Stimulated activated CD4-positive, alpha-beta T cell treated with anti-CD3 and anti-CD28 coated beads, Interleukin-4, amount 100 ng/mL, for 1 hour (primary cell): ENCODE measurements at places on chromosomes 11 and 22.

- no peak for DNase-seq
Observed at GRCh38 chr11:2272946-2273280, 2.5 kb upstream of the ASCL2 start.

DNA sequence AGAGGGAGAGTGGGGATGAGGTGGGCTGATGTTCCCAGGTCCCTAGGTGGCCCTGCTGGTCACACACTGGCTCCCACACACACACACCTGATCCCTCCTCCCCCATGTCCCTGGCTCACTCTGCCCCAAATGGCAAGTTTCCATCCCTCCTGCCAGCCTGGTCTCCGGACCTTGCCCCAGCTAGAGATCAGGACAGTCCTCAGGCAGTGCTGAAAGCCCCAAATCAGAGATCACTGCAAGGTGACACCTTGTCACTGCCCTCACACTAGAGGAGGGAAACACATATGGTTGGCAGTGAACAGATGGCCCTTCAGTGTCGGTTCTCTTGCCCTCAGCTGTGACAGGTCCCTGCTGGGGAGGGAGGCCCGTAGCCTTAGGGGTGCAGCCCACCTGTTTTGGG, 7.6 kb downstream of the TMPRSS5 start:
- DNase-seq, result no peak

- DNase-seq, result no peak
Observed at GRCh38 chr11:11540157-11540556, 81.6 kb downstream of the GALNT18 start.

DNA sequence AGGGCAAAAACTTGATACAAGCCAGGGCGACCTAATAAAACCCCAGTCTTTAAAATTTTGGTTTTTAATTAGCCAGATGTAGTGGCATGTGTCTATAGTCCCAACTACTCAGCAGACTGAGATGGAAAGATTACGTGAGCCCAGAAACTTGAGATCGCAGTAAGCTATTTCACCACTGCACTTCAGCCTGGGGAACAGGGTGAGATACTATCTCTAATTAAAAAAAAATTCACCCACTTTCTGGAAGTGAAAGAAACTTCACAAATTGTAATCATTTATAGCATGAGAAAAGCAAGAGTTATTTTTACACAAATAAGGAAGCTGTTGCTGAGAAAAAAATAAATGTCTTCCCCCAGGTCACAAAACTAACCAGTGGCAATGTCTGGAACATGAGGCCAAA, 882 bp upstream of the GLYATL2 start:
- no peak for DNase-seq

DNA sequence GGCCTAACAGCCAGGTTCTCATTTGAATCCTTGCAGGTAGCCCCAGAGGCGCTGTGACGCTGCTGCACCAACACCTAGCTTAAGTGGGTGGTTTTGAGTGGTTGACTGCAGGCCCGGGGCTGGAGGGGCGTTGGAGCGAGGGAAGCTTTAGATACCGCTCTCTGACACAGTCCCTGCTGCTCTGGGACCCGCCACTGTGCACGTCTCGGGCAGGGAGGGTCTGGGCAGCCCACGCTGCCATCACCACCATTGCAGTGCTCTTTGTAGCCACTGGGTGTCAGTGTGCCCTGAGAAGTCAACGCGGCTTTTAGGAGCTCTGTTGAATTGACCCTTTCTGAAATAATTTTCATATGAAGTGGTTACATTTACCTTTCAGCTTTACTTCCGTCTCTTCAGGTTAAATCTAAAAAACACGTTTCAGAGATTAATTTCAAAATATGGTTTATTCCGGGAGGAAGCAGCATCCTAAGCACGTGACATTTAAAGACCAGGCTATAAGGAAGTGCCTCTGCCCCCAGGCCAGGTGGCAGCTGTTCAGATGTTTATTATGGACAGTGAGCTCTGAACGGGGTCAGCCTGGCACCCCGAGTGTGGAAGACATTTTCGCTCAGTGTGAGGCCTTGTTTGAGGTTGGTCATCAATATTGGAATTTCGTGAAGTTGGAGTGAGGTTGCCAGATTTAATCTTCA, 30.9 kb upstream of the PARVB start:
- peak; percentile 60 for DNase-seq

DNA sequence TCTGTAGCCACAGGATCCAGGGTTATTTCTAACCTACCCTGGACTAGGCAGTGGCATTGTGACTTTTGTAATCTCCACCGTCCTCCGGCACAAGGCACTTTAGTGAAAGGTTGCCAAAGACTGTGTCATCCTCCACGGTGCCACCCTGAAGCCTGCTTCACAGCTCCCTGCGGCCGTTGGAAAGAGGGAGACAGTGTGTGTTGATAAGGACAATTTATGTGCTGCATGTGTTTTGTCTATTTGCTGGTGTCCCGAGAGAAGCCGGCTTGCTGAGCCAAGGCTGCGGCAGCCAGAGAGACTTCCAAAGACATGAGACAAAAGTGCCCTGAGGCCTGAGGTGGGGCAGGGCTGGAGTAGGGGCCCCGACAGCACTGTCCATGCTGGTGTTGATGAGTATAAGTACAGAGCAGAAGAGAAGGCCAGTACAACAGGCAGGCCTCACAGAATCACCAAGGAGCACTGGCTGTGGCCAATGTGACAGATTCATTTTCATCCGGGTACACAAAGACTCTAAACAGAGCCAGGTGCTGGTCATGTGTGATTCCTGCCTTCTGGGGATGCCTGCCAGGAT, 40.9 kb downstream of the GALNT18 start:
- DNase-seq, result no peak

- no peak for DNase-seq
Observed at GRCh38 chr11:119790476-119790875, 61.5 kb upstream of the NECTIN1 start.

DNA sequence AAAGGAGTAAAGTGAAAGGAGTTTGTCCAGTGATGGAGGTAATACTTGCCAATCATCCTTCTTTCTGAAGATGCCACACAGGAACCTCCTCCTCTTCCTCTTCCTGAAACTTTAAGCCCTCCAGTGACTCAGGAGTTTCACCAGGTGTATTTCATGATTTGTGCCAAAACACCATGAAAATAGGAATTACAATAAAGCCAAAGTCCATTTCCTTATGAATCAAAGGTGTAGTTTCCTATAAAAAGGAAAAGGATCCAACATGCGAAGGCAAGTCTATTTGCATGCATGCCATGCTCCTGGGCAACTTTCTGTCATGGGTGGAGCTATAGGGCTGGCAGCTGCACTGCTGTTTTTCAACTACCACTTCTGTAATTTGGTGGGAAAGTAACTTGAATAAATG, 9.8 kb upstream of the POU2AF1 start:
- DNase-seq, result no peak

- DNase-seq, result no peak
Observed at GRCh38 chr11:112345166-112345565, 84.5 kb upstream of the PLET1 start.

GRCh38 chr22:17638432-17639246, at the start of gene BCL2L13:
Gene BCL2L13 (plus strand): TSS chr22:17638757. CDS start chr22:17655712, 16,955 bp downstream.
- DNase-seq, result peak; percentile 88

DNA sequence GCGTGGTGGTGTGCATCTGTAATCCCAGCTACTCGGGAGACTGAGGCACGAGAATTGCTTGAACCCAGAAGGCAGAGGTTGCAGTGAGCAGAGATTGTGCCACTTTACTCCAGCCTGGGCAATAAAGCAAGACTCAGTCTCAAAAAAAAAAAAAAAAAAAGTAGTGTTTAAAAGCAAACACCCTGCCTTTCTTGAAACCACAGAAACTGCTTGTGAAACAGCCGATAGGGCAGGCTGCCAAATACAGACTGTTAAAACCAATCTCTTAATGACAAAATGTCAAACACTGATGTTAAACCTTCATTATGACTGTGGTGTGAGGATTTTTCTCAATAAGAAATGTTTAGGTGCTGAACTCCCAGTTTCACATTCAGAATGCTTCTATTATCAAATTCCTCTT, 27.3 kb downstream of the MARK2 start:
- peak; percentile 71 for DNase-seq

GRCh38 chr11:126915430-126915829, 85.1 kb downstream of the KIRREL3 start:
- DNase-seq, result no peak

- DNase-seq, result no peak
Observed at GRCh38 chr11:115722711-115723110, 218.5 kb upstream of the CADM1 start.

- no peak for DNase-seq
Observed at GRCh38 chr11:74784234-74784633, 35.6 kb downstream of the RNF169 start.

GRCh38 chr11:108947654-108948570, 283.0 kb downstream of the DDX10 start:
- DNase-seq, result no peak

GRCh38 chr11:112260490-112260889, at the start of gene PLET1:
Gene PLET1 (minus strand): TSS chr11:112260860. CDS start chr11:112260589, 271 bp downstream.
- DNase-seq, result no peak

DNA sequence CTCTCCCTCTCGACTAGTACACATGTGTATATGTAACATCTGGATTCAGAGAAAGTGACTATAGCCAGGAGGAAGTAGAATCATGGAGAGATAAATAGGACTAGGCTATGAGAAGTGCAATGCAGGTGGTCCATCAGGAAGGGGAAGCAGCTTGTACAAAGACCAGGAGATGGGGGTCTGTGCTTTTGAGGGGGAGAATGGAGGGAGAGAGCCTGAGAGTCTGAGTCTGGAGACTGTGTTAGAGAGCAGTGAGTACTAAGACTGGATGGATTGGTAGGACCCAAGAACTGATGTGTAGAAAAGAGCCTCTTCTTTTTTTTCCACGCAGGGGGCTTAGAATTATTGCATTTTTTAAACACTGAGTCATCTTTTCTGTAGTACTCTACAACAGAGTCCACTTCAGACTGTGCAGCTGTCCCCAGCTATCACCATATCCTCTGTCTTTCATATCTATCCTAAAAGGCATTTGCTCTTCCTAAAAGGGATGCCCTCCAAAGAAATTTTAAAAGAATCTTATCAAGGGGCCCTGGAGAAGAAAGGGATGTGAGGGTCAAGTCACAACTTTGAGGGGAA, 80.4 kb downstream of the BDNF start:
- no peak for DNase-seq

- no peak for DNase-seq
Observed at GRCh38 chr11:128790196-128790595, 76.9 kb downstream of the KCNJ1 start.

DNA sequence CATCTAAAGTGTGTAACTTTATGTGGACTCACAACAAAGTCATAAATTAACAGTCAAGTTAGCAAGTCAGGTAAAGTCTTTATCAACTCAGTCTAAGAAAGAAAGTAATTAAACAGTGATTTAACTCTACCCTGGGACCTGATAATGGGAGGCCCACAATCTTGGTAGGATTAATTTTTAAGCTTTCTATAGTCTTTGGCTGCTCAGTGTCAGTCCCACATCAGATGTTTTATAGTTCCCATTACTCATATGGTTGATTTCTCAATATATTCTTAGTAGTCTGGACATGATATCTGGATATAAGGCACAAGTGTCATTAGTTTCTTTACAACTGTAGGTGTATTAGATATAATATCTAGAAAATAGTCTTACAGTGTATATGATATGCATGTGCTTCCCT, 38.5 kb upstream of the SCN3B start:
- no peak for DNase-seq

- no peak for DNase-seq
Observed at GRCh38 chr11:122852796-122853160, 14.5 kb downstream of the CRTAM start.
